ENCODE measurements at places on chromosomes 6 and 20. TPM values are rescaled to one million over a fixed set of nuclear protein-coding genes. Genes with fewer than 3 reads are reported as not detected.

KCNQ2 gene
- total RNA-seq = 39.5 TPM

GLP1R gene
- 1.3 TPM for total RNA-seq

DNA sequence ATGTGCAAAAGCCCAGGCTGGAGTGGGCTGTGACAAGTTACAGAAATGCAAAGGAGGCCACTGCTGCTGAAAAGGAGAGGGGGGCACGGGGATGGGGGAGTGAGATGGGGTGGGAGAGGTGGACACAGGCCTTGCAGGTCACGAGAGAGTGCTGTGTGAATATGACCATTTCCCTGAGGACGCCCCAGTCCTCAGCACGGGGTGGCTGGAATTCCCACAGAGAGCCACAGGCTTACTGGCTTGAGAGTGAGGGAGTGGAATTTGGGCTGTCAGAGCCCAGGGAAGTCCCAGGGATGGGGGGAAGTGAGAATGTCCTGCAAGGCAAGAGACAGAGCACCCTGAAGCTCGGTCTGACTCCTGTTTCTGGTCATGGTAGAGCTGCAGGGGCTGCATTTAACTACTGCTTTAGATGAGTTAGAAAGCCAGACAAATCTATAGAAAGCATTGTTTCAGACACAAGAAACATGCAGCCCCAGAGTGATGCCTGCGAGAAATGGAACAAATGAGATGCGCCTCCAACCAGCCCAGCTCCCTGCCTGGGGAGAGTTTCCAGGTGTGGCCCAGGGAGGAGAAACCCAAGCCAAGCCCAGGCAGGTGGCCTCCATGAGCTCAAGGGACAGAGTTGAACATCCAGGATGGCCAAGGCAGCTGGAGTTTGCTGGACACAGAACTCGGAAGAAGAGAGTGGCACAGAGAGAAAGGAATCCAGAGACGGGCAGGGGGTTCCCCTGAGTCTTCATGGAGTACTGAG is 30.5 kb downstream of the NPEPL1 start:
- no peaks in the 10 kb centered on the region for H3K4me1 ChIP-seq
- H3K4me3 ChIP-seq = no peak overlapping the region
- no peaks in the 10 kb centered on the region for H3K27me3 ChIP-seq
- H3K36me3 ChIP-seq = no peaks in the 10 kb centered on the region
- no peak for DNase-seq

TBC1D32 gene
- total RNA-seq = 18.9 TPM

SLC22A16 gene
- not detected for total RNA-seq

KIAA1755 gene
- 0.22 TPM for total RNA-seq

GRCh38 chr6:73612611-73613010 is 41.2 kb downstream of the SLC17A5 start:
- no peaks in the 10 kb centered on the region for H3K36me3 ChIP-seq
- no peaks in the 10 kb centered on the region for H3K4me1 ChIP-seq
- H3K27ac ChIP-seq = no peak overlapping the region
- H3K27me3 ChIP-seq = no peaks in the 10 kb centered on the region
- no peak overlapping the region for H3K4me3 ChIP-seq

TREM2 gene
- not detected for total RNA-seq

KCNQ5 gene
- total RNA-seq = 0.09 TPM

FOXF2 gene
- total RNA-seq = not detected

GRCh38 chr20:20210327-20210726 is 157.6 kb upstream of the INSM1 start:
- no peak overlapping the region for H3K27ac ChIP-seq
- no peaks in the 10 kb centered on the region for H3K36me3 ChIP-seq
- H3K27me3 ChIP-seq = no peaks in the 10 kb centered on the region
- H3K4me1 ChIP-seq = peaks cover 42% of the 10 kb centered on the region

TTLL9 gene
- 0.34 TPM for total RNA-seq

DNA sequence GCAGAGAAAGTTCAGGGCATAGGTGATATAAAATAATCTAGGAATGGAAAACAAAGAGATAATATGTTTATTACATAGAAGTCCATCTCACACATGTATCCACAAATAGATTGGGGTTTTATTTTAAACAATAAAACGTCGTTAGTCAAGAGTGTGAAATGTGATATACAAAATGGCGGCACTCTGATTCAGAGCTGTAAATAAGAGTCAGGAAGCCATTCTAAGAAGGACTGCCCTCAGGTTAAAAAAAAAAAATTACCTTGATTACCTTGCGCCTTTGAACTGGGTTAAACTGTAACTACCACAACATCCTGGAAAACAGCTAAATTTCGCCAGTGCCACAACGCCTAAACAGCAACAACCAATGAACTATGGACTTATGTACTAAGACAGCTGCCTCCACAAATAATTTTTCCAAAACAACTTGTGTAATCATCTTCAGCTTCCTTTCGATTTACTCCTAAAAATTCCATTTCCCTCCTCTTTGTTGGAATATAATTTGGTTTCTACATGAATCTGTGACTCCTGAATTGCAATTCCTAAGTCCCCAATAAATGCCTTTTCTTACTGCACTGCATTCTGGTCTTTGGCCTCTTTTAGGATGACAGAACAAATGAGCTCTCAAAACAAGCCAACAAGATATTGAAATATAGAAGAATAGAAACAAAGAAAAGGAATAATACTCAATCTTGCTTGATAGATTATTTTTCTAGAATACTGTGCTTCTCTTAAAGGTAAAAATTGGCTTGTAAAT is 1019.5 kb upstream of the MAP3K7 start:
- H3K27me3 ChIP-seq = no peaks in the 10 kb centered on the region
- H3K27ac ChIP-seq = no peak overlapping the region
- H3K4me1 ChIP-seq = peaks cover 10% of the 10 kb centered on the region

GRCh38 chr6:130140084-130140483 is 82.7 kb downstream of the SAMD3 start:
- no peaks in the 10 kb centered on the region for H3K27me3 ChIP-seq
- DNase-seq = no peak
- H3K36me3 ChIP-seq = no peaks in the 10 kb centered on the region

DNA sequence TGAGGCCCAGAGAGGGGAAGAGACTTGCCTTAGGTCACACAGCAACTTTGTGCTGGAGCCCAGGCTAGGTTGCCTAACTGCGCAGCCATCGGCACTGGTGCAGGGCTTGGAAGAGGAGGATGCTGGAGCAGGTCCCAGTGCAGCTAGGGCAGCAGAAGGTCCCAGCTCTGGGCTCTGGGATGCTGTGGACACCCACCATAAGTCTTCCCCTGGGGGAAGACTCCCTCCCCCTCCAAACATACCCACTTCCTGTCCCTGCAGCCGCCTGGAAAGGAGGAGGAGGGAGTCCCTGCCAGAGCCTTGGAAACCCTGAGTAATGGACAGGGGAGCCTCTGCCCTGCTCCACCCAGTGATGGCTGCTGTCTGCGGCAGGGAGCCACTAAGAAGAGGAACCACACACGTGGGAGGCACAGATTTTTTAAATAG is 93.6 kb downstream of the NCR2 start:
- peaks cover 44% of the 10 kb centered on the region for H3K4me1 ChIP-seq
- no peak overlapping the region for H3K4me3 ChIP-seq
- no peaks in the 10 kb centered on the region for H3K36me3 ChIP-seq
- DNase-seq = no peak
- peaks cover 82% of the 10 kb centered on the region for H3K27me3 ChIP-seq
- H3K27ac ChIP-seq = no peak overlapping the region

CENPW gene
- total RNA-seq = 23.7 TPM

ZBTB24 gene
- total RNA-seq = 13.9 TPM

- no peak overlapping the region for H3K4me3 ChIP-seq
- no peak overlapping the region for H3K27ac ChIP-seq
- H3K4me1 ChIP-seq = peaks cover 4% of the 10 kb centered on the region
- H3K36me3 ChIP-seq = no peaks in the 10 kb centered on the region
Measured at GRCh38 chr6:45920819-45921511, 94.7 kb downstream of the CLIC5 start.

DNA sequence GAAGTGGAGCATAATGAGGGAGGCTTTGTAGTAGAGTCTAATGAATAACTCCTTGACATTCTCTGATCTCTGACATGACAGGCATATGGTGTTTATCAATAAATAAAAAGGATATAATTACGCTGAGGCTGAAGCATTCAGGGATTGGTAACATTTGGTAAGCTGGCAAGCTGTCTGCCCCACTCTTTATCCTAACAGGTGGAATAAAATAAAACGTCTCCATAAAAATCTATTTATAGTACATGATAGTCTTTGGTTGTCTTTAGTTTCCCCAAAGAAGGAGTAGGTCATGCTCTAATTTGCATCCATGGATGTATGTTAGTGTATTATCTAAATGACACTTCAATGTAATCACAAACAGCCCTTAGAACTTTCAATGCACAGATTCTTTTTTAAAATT is 30.9 kb upstream of the RBM24 start:
- H3K4me3 ChIP-seq = no peak overlapping the region
- DNase-seq = no peak
- no peaks in the 10 kb centered on the region for H3K36me3 ChIP-seq
- H3K27me3 ChIP-seq = no peaks in the 10 kb centered on the region
- no peak overlapping the region for H3K27ac ChIP-seq
- no peaks in the 10 kb centered on the region for H3K4me1 ChIP-seq

DNA sequence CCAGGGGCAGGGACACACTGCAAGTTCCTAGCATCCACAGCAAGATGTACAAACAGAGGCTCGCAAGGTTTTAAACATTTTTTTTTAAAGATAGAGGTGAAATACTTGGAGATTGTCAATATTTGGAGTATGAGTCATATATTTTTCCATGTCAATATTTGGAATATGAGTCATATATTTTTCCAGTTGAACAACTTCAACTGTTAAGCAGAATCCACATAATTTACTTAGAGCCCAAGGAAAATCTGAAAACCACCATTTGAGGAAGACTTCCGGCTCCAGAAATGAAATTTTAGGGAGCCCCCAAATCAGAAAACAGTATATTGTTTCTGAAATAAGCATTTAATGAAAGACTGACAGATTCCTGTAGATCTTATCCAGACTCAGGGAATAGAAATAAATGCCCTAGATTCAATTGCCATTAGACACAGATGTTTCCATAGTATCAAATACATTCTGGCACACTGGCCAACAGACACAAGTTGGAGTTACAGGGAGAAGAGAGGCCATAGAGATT is 51.6 kb upstream of the FAM184A start:
- H3K4me1 ChIP-seq = no peaks in the 10 kb centered on the region
- H3K27ac ChIP-seq = no peak overlapping the region
- no peaks in the 10 kb centered on the region for H3K27me3 ChIP-seq
- no peaks in the 10 kb centered on the region for H3K36me3 ChIP-seq
- H3K4me3 ChIP-seq = no peak overlapping the region
- DNase-seq = no peak

- no peaks in the 10 kb centered on the region for H3K36me3 ChIP-seq
- DNase-seq = no peak
- H3K27me3 ChIP-seq = no peaks in the 10 kb centered on the region
Measured at GRCh38 chr20:17759449-17759848, 59.7 kb downstream of the BANF2 start.

DNA sequence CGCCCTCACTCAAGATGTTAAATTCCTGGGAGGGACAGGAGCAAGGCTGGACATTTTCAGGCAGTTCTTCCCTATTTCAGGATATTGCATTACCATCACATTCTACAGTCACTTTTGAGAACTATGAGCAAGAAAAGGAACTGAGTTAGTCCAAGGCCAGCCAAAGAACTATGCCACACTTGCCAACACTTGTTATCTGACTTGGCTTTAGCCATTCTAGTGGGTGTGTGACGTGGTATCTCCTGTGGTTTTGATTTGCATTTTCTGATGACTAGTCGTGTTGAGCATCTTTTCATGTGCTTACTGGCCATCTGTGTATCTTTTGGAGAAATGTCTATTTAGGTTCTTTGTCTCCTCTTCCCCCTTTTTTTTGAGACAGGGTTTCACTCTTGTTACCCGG is 12.0 kb downstream of the XRN2 start:
- no peaks in the 10 kb centered on the region for H3K4me1 ChIP-seq
- DNase-seq = no peak
- no peak overlapping the region for H3K4me3 ChIP-seq
- H3K36me3 ChIP-seq = peaks cover 5% of the 10 kb centered on the region
- H3K27ac ChIP-seq = no peak overlapping the region

TNFAIP3 gene
- 5.3 TPM for total RNA-seq

DNA sequence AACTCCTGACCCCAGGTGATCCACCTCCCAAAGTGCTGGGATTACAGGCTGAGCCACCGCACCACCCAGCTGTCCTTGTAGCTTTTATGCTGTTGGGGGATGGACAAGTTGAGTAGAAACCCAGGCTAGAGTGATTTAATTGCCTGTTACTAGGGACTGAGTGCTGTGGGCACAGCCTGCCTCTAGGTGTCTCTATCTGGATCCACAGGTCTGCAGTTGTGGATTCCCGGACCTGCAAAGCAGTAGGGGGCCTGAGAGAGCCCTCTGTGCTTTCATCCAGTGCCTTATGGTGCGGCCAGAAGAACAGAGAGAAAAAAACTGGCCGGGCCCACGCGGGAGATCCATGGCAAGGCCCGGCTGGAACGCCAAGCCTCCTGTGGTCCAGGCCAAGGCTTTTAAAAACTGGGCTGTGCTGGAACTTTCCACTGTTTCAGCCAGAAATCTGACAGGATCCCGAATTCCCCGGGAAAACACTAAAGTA is 5.2 kb downstream of the SIRPA start:
- no peaks in the 10 kb centered on the region for H3K36me3 ChIP-seq
- peaks cover 23% of the 10 kb centered on the region for H3K4me1 ChIP-seq
- no peak overlapping the region for H3K4me3 ChIP-seq
- H3K27me3 ChIP-seq = peaks cover 19% of the 10 kb centered on the region
- peak; percentile 84 for DNase-seq

DNA sequence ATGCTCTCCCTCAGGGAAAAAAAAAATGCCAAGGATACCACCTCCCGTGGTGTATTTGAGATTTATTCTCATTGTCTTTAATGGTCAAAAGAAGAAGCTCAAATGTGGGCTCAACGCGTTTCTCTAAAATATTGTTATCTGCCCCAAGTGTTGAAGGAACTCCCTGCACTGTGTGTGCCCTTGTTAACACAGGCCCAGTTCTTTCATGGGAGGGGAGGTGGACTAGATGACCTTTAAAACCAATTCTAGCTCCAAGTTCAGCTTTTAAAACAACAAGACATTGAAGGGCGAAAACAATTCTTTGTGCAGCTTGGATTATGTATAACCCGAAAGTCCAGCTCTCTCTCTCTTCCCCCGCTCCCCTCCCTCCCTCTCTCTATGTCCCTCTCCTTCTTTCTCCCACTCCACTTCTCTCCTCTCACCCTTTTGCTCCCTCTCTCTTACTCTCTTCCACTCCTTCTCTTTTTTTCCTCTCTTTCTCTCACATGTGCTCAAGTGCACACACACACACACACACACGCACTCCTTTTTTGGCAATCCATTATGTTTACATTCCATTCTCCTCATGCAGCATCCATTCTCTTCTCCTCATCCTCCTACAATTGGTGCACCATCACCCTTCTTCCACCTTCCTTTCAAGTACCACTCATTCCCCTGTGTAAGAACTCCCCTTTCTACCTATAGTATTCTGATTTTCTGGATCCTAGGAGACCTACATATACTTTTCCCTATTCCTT is 8.5 kb downstream of the HLA-DMB start:
- H3K4me1 ChIP-seq = no peaks in the 10 kb centered on the region
- no peak overlapping the region for H3K4me3 ChIP-seq
- DNase-seq = no peak
- no peaks in the 10 kb centered on the region for H3K36me3 ChIP-seq
- no peak overlapping the region for H3K27ac ChIP-seq
- peaks cover 26% of the 10 kb centered on the region for H3K27me3 ChIP-seq

GRCh38 chr6:35069262-35069661 is 71.9 kb downstream of the TCP11 start:
- H3K36me3 ChIP-seq = no peaks in the 10 kb centered on the region
- H3K27ac ChIP-seq = no peak overlapping the region
- H3K4me3 ChIP-seq = no peak overlapping the region
- DNase-seq = no peak
- no peaks in the 10 kb centered on the region for H3K27me3 ChIP-seq

COL11A2 gene
- 0.49 TPM for total RNA-seq

- no peaks in the 10 kb centered on the region for H3K4me1 ChIP-seq
- no peaks in the 10 kb centered on the region for H3K27me3 ChIP-seq
- DNase-seq = no peak
- H3K27ac ChIP-seq = no peak overlapping the region
- H3K36me3 ChIP-seq = no peaks in the 10 kb centered on the region
- no peak overlapping the region for H3K4me3 ChIP-seq
Measured at GRCh38 chr6:44855562-44856411, 468.3 kb downstream of the CDC5L start.
